Stimulated activated memory B cell treated with anti-CD40 and anti-IgM and Interleukin-4, amounts not matched to agents 10 μg/mL and 1 μg/mL and 100 μg/mL, for 72 hours (primary cell): ENCODE measurements at places on chromosomes 12 and 14.

GRCh38 chr12:50257236-50258166, 25.8 kb downstream of the LIMA1 start:
- no peak for ATAC-seq

GRCh38 chr12:94208622-94208966, 60.2 kb downstream of the PLXNC1 start:
- peak; percentile 56 for ATAC-seq

DNA sequence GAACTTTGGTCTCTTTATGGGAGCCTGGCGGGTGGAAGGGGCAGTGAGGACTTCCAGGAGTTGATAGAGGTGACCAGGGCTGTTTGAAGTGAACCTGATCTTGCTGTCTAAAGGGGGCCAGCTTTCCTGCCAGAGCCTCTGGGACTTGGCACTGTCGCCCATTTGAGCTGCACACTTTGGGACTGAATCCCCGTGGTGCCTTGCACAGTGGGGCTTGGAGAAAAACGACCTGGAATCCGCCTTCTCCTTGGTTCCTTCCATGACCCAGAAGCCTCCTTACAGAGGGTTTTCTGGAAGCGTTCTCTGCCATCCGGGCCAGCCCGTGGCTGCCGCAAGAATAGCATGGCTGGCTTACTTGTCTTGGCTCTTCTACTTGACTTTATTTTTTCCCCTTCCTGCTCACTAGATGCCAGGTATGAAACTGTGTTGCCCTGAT, 2.0 kb downstream of the RFLNA start:
- ATAC-seq = no peak

DNA sequence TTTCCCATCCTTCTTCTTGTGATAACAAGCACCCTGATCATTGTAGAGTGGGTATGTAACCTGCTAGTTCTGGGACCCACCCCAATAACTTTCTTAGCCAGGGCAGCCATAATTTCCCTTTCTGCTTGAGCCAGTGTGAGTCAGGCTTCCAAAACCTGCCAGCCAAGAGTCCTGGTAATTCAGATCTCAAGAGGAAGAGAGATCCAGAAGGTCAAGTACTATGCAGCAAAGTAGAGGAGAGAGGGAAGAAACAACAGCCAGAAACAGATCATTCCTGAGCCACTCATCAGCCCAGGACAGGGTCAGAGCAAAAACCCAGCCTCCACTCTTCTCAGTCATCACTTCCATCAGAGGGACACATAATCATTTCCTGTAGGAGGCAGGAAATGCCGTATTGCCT, 182.0 kb downstream of the DICER1 start:
- ATAC-seq = no peak

DNA sequence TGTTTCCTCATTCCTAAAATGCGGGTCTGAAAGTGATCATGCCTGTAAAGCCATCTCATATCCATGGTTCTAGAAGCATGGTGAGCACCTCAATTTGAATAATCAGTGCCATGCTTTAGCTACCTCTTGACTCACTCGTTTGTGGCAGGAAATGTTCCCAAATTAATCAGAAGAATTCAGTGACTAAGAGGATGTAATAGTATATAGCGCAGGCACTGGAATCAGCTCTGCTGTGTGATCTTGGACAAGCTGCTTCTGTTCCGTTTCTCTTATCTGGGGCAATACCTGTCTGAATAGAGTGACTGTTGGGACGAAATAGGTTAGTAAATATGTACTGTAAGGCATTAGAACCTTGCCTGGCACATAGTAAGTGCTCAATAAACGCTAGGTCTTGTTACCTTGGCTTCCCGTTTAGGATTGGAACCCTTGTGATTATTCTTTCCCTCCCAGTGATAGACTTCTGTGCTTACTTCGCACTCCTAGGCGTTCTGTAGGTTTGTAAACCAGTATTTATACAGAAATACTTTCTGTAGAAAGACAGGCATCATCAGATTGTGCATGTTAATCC, 820 bp upstream of the SMAGP start:
- ATAC-seq = peak; percentile 2

DNA sequence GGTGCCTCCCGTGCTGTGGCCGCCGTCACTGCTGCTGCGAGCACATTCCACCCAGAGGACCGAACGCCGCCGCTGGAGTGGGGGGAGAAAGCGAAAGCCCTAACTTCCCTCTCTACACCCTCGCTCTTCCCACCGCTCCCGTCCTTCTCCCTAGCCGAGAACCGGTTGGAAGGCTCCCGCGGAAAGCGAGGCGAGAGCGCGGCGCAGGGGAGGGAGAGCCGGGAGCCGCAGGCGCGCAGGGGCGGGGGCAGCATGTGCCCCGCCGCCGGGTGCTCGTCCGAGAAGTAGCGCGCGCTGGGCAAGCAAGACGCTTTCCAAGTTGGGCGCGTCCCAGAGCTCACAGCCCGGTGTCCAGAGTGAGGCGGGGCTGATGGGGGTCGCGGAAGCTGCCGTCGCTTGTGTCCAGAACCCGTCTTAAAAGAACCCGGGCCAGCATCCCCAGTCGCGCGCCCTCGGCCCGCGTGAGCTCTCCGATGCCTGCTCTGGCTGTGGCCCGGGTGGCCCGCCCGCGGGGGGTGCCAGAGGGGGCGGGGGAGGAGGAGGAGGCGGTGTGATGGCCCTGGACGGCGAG, at the start of gene TRHDE:
Gene TRHDE, plus strand, starts transcription at position 280 of the 571 bp plus-strand sequence. Its CDS starts 274 bp downstream, at position 554.
- no peak for ATAC-seq

GRCh38 chr12:89752341-89752740, 43.7 kb upstream of the ATP2B1 start:
- peak; percentile 77 for ATAC-seq

DNA sequence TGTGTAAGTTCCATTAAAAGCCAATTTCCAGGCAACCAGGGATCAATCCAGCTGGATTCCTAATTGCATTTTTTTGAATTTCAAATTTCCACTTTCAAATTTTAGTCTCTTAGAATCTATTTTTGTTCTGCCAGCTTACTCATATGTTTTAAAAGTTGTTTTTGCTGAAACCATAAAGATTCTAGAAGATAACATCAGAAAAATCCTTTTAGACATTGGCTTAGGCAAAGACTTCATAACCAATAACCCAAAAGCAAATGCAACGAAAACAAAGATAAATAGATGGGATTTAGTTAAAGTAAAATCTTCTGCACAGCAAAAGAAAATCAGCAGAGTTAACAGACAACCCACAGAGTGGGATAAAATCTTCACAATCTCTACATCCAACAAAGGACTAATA, 253.3 kb downstream of the AEBP2 start:
- no peak for ATAC-seq

GRCh38 chr12:54561164-54561563, 11.8 kb downstream of the PDE1B start:
- ATAC-seq = no peak

DNA sequence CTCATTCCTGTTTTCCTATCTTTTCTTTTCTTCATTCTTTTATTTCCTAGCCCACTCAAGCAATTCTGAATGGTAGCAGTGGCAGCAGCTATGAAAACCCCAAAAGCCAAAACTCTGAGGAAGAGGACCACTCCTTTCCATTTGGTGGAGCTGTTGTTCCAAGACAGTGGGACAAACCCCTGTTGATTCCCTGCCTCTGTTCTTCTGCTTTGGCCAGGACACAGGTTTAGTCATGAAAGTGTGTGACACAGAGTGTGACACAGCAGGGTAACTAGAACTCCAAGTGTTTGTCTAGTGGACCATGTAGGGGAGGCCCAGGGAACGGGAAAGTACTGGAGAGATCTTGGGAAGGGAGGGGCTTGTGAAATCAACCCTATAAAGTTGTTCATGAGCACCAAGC, 71.1 kb downstream of the PTCSC3 start:
- ATAC-seq = no peak

GRCh38 chr14:59256331-59256730, 67.9 kb downstream of the DAAM1 start:
- no peak for ATAC-seq

DNA sequence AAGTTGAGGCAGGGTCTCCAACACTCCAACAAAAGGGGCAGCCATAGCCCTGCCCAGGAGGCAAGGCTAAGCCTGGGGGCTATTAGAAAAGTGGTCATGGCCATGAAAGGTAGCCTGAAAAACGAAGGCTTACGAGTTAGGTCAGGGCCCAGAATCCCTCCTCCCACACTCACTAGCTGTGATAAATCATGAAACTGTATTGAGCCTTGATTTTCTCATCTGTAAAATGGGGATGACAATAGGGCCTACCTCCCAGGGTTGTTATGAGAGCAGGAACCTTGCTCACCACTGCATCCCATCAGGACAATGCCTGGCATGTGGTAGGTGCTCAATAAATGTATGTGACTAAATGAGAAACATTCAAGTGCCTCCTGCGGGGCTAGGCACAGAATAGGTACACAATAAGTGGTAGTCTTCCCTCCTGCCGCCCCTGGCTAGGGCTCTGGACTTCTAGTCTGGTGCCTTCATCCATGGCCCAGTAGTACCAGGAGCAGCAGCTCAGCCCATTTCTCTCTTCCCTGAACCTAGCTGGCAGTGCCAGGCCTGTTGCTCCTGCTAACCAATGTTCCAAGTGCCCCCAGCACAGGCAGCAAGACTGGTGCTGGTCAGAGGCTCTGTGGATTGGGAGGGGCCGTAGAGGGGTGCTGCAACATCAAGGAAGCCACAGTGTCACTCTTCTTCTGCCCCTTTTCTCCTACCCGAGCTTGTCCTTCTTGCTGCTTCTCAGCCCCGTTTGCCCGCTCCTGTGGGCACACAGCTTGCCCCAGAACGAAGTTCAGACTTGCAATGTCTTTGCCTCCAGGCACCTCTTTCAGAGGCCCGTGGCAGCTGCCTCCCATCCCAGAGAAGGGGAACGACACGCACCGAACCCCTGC, 7.8 kb downstream of the PGF start:
- ATAC-seq = no peak

DNA sequence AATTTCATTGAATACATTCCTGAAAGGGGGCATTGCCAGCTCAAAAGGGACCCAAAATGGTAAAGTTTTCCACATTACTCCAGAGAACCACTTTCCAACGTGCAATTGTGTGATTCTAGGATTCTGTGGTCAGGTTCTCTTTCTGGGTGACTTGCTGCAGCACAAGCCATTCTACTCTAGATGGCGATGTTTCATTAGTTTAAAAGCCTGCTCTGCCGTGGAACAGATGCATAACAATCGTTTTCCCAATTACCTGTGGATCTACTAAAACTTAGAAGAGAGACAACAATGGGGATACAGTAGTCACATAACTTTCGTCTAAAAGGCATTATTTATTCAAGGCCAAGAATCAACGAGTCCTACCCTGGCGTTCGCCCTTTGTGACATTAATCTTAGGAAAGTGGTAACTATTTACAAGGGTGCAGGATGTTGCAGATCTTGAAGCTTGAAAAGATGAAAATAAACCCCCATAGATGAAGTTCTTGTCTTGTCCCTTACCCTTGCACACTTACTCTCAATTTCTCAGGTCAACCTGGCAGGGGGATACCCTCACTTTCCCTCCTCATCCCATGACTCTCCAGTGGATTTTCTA, 400.9 kb downstream of the SNAPC1 start:
- ATAC-seq = no peak
